Activated T-helper 17 cell treated with anti-CD3 and anti-CD28 coated beads, Interleukin-2, amount 50 U/mL, for 72 hours (primary cell): ENCODE measurements at places on chromosomes 6 and 20. TPM values are rescaled to one million over a fixed set of nuclear protein-coding genes. Genes with fewer than 3 reads are reported as not detected.

Gene POM121L2
- total RNA-seq: not detected

Gene LRRN4
- not detected for total RNA-seq

DNA sequence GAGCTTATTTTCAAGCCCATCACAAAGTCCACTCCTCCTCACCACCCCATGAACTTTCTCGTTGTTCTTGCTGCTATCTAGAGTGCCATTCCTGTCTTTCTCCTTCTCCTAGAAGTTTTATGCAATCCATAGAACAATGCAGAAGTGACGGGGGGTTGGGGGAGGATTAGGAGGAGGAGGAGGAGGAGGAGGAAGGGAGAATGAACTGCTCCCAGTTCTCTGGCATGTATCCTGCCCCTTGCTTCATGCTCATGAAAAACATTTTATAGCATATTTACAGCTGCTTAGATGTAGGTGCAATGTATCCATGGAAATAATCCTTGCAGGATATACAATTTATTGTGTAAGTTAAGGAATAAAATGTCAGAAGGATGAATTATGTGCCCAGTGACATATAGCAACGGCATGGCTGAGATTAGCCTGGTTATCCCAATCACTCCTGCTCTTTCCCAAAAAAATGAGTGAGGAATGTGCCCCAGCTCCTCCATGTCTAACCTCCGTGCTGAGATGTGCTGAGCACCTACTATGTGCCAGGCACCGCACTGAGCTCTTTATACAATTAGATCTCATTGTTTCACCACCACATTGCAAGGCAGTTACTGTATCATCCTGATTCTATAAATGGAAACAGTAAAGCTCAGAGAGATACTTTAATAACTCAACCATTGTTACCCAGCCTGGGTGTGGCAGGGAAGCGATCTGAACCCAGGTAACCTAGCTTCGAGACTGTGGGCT is 41.6 kb upstream of the TFAP2C start:
- no peaks in the 10 kb centered on the region for H3K4me1 ChIP-seq
- no peak overlapping the region for H3K27ac ChIP-seq
- H3K27me3 ChIP-seq: peaks cover 2% of the 10 kb centered on the region
- no peak for ATAC-seq
- H3K4me3 ChIP-seq: no peak overlapping the region

- peaks cover 6% of the 10 kb centered on the region for H3K27me3 ChIP-seq
- H3K27ac ChIP-seq: no peak overlapping the region
- ATAC-seq: no peak
- H3K4me3 ChIP-seq: no peak overlapping the region
Observed at GRCh38 chr20:56716806-56717205, 87.7 kb downstream of the TFAP2C start.

GRCh38 chr6:43228951-43229802 is at the start of gene DNPH1:
Gene DNPH1 (minus strand): TSS chr6:43229481. CDS start chr6:43229456, 25 bp downstream.
- H3K27ac ChIP-seq: peak within 1 kb of the TSS; percentile 93
- H3K4me1 ChIP-seq: peaks cover 14% of the 10 kb centered on the region
- ATAC-seq: peak; percentile 89
